ENCODE measurements at places on chromosomes 1 and 21.
A peak's percentile ranks its signal among the peaks of the same experiment; 100 is the strongest.

GRCh38 chr1:220189750-220190347 lies 82.4 kb downstream of the RAB3GAP2 start:
- DNase-seq: no peak
- H3K27me3 ChIP-seq: no peaks in the 10 kb centered on the region
- peaks cover 42% of the 10 kb centered on the region for H3K36me3 ChIP-seq
- no peak overlapping the region for H3K4me3 ChIP-seq
- H3K4me1 ChIP-seq: no peaks in the 10 kb centered on the region
- no peak overlapping the region for H3K27ac ChIP-seq

DNA sequence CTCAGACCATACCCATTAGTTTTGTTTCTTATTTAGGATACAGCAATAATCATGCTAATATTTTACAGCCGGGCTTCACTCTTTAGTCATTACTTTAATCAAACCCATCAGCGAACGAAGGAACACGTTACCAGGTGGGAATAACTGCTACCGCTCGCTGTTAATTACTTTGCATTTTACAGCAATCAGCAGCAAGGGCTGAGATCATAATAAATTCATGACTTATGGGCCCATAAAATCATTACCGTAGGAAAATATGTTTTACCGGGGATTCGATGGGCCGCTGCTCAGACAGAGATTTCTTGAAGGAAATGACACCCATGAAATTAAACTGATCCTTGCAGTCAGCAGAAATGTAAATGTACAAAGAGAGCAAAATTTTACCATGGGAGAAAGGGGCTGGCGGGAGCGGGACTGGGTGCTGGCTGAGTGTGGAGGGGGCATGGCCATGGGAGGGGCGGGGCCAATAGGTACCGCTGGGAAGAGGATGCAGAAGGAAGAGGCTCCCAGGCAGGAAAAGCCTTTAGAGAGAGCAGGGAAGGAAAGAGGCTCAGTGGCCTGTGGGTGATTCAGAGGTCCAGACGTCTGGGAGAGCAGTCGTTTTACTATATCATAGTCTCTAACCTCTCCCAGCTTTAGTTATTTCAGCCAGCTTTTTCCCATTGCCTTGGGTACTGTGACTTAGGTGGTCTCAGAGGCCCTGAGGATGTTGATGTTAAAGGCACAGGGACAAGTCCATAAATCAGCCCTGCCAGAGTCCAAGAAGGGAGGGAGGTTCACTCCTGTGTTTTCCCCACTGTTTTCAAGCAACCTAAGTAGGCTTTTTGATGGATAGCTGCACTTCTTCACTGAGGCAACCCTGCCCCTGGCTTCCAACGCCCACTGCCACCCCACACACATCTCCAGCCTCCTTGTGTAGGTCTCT lies 258.9 kb downstream of the SEC16B start:
- no peak overlapping the region for H3K4me3 ChIP-seq
- no peaks in the 10 kb centered on the region for H3K36me3 ChIP-seq
- H3K27me3 ChIP-seq: no peaks in the 10 kb centered on the region
- no peaks in the 10 kb centered on the region for H3K4me1 ChIP-seq
- no peak overlapping the region for H3K27ac ChIP-seq

DNA sequence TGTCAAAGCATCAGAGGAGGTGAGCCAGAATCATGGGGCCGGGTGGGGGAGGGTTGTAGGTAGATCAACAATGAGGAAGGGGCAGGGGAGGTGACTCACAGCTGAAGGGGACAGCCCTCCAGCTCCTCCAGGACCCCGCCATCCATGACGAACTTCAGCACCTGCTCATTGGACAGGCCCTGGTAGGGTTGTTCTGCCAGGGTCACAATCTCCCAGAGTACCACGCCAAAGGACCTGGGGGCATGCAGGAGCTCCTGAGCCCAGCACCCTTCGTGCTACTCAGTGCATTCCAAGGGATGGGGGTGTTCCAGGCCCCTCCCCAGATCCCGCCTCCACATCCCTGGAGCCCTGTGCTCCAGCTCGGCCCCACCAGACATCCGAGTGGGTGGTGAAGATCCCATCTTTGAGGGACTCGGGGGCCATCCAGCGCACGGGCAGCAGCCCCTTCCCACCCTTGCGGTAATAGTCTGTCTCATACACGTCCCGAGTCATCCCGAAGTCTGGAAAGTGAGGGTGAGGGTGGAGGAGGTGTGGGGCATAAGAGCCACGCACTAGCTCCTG lies 17.5 kb downstream of the INSRR start:
- H3K27ac ChIP-seq: no peak overlapping the region

DNA sequence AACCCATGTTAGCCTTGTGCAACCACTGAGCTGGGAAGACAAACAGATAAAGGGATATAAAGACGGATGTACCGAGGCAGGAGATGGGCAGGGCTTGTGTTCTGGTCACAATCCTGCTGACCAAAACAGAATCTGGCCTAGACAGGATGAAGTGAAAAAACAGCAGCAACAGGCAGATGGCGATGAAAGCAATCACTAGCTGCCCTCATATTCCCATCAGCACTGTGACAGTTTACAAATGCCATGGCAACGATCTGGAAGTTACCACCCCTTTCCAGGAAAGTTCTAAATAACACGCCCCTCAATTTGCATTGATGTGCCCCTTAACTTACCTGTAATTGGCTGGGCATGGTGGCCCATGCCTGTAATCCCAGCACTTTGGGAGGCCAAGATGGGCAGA lies 40.6 kb upstream of the CD46 start:
- DNase-seq: no peak
- peaks cover 8% of the 10 kb centered on the region for H3K27me3 ChIP-seq
- no peak overlapping the region for H3K4me3 ChIP-seq
- no peaks in the 10 kb centered on the region for H3K36me3 ChIP-seq
- H3K4me1 ChIP-seq: no peaks in the 10 kb centered on the region
- H3K27ac ChIP-seq: no peak overlapping the region

GRCh38 chr1:157639800-157640199 lies 41.9 kb upstream of the FCRL4 start:
- H3K27me3 ChIP-seq: peaks cover 8% of the 10 kb centered on the region
- no peak overlapping the region for H3K27ac ChIP-seq
- H3K4me1 ChIP-seq: no peaks in the 10 kb centered on the region
- DNase-seq: no peak

- H3K4me3 ChIP-seq: peak overlapping the region; percentile 33
- H3K4me1 ChIP-seq: peaks cover 54% of the 10 kb centered on the region
- DNase-seq: no peak
- H3K27me3 ChIP-seq: no peaks in the 10 kb centered on the region
Observed at GRCh38 chr1:8516793-8517556, 199.1 kb downstream of the SLC45A1 start.

DNA sequence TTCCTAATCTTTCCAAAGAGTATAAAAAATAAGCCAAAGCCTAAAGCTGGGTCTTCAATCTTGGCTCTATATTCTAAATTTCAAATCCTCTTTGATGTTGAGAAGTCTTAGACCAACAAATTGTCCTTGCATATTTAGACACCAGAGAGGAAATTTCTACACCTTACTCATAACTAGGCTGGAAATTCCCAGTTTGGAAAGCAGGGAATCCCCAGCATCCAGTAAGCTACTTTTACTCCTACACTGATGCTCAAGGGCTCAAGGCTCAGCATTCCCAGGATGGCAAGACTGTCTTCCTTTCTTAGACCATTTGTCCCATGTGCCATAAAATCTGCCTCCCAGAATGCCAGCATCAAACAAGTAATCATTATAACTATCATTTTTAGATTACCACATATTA lies 28.3 kb downstream of the PRDX6 start:
- no peaks in the 10 kb centered on the region for H3K36me3 ChIP-seq
- H3K27me3 ChIP-seq: peaks cover 7% of the 10 kb centered on the region
- H3K27ac ChIP-seq: no peak overlapping the region
- H3K4me1 ChIP-seq: no peaks in the 10 kb centered on the region
- no peak for DNase-seq

GRCh38 chr1:156498432-156499193 lies 2.0 kb downstream of the MEF2D start:
- H3K36me3 ChIP-seq: peaks cover 35% of the 10 kb centered on the region
- no peak overlapping the region for H3K27ac ChIP-seq
- no peaks in the 10 kb centered on the region for H3K27me3 ChIP-seq
- H3K4me3 ChIP-seq: peak overlapping the region; percentile 80

DNA sequence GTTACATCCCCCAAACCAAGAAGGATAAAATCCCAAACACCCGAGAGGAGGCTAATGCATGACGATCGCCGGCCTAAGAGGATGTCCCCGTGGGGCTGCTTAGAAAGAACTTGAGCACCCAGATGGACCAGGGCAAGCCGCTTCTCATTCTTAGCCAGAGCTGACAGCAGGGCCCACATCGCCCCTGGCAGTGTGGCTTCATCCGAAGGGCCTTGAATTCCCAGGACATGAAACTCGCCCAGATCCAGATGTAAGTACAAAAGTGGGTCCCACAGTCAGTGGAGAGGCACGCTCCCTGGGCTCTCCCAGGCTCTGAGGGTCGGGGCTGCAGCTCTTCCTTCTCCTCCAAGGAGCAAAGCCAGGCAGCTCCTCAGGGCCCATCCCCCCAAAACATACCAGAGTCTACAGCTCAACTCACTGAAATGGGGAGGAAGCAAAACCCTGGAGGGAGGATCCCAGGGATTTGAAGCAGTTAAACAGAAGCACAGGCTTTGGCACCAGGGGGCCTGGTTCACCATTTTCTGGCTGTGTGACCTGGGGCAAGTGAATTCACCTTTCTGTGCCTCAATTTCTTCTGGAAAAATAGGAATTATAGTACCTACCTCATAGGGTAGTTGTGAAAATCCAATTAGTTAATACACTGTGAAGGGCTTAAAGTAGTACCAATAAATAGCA lies 85.6 kb downstream of the MAN1C1 start:
- peaks cover 54% of the 10 kb centered on the region for H3K27me3 ChIP-seq
- no peak for DNase-seq
- no peak overlapping the region for H3K27ac ChIP-seq
- H3K36me3 ChIP-seq: no peaks in the 10 kb centered on the region

DNA sequence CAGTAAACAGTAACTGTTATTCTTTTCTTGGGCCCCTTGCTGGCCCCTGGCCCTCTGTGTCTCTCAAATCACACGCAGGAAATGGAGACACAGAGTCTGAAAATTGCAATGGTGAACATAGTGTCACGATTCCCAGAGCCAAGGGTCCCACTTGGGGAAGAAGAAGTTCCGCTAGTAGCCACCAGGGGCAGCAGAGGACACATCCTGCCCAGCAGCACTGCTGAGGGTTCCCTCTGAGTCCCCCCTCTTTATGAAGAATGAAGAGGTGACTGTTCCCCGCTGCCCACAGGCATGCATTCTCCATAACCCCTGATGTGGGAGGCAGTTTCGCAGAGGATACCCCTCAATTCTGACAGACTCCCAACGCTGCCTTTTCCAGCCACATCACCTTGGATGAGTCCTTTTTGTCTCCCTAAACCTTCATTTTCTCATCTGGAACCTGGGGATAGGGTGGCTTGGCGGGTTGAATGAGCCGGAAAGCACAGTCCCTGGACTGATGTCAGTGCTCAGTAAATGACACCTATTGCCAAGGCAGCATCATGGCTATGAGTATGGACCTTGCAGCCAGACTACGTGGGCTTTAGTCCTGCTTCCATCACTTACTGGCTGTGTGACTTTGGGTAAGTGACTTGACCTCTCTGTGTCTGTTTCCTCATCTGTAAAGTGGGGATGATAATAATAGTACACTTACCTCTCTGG lies 238.0 kb upstream of the TMEM51 start:
- H3K27ac ChIP-seq: no peak overlapping the region
- H3K27me3 ChIP-seq: peaks cover 2% of the 10 kb centered on the region
- DNase-seq: peak; percentile 24
- H3K36me3 ChIP-seq: no peaks in the 10 kb centered on the region
- no peak overlapping the region for H3K4me3 ChIP-seq

DNA sequence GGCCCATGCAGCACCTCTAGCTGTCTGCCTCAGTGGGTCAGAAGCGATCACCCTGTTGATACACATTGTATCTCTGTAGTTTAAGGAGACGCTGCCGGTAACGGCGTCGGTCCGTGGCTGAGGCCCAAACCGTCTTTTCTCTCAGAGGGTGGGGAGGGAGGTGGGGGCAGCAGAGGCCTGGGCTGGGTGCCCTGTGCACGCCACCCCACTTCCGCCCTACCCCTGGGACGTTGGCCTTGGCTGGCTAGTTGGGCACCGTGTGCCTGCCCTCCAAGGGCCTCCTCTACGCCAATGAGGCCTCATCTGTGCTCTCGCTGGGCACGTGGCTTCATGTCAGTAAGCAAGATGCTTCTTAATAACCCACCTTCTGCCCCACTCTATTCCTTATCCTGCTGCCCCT lies 9.4 kb downstream of the ZC3H12A start:
- H3K4me3 ChIP-seq: no peak overlapping the region
- H3K36me3 ChIP-seq: peaks cover 51% of the 10 kb centered on the region
- H3K27ac ChIP-seq: peak overlapping the region; percentile 48
- H3K4me1 ChIP-seq: peaks cover 31% of the 10 kb centered on the region
- no peaks in the 10 kb centered on the region for H3K27me3 ChIP-seq

GRCh38 chr1:96388421-96389310 lies 332.9 kb upstream of the PTBP2 start:
- H3K27ac ChIP-seq: no peak overlapping the region
- DNase-seq: no peak
- no peaks in the 10 kb centered on the region for H3K4me1 ChIP-seq

- H3K4me3 ChIP-seq: no peak overlapping the region
- DNase-seq: no peak
- peaks cover 45% of the 10 kb centered on the region for H3K36me3 ChIP-seq
Observed at GRCh38 chr1:200652378-200652777, 17.3 kb downstream of the DDX59 start.

- no peaks in the 10 kb centered on the region for H3K36me3 ChIP-seq
- H3K4me3 ChIP-seq: no peak overlapping the region
- no peaks in the 10 kb centered on the region for H3K27me3 ChIP-seq
- H3K4me1 ChIP-seq: no peaks in the 10 kb centered on the region
Observed at GRCh38 chr1:2982615-2983318, 38.5 kb upstream of the ACTRT2 start.

- H3K36me3 ChIP-seq: no peaks in the 10 kb centered on the region
- H3K27me3 ChIP-seq: peaks cover under 1% of the 10 kb centered on the region
- peaks cover 10% of the 10 kb centered on the region for H3K4me1 ChIP-seq
- no peak for DNase-seq
Observed at GRCh38 chr1:53987880-53988279, 30.1 kb downstream of the LDLRAD1 start.

DNA sequence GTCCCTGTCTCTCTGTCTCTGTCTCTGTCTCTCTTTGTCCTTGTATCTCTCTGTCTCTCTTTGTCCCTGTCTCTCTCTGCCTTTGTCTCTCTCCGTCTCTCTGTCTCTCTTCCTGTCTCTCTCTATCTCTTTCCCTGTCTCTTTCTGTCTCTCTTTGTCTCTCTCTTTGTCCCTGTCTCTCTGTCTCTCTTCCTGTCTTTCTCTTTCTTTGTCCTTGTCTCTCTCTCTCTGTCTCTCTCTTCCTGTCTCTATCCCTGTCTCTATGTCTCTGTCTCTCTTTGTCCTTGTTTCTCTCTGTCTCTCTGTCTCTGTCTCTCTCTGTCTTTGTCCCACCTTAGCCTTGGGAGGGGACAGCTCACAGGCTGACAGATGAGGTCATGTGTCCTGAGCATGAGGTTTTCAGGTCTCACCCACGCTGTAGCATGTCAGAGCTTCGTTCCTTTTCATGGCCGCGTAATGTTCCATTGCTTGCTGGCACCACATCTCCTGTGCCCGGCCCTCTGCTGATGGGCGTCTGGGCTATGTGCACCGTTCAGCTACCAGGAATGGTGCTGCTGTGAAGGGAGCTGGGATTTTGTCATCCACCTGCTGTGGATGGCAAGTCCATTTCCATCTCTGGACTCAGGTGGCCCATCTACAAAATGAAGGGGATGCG lies 27.6 kb downstream of the TP73 start:
- DNase-seq: no peak
- H3K27me3 ChIP-seq: peaks cover 2% of the 10 kb centered on the region
- H3K36me3 ChIP-seq: no peaks in the 10 kb centered on the region
- no peak overlapping the region for H3K4me3 ChIP-seq
- H3K27ac ChIP-seq: no peak overlapping the region

All from activated T-helper 2 cell treated with anti-CD3 and anti-CD28 coated beads, Interferon-gamma antibody, Interleukin-2, Interleukin-4, amounts not matched to agents 10 μg/mL and 5 μg/mL and 100 μg/mL, durations not matched to agents 14 hours and 24 hours and 36 hours (primary cell).